ENCODE measurements at places on chromosomes 5 and 9.

DNA sequence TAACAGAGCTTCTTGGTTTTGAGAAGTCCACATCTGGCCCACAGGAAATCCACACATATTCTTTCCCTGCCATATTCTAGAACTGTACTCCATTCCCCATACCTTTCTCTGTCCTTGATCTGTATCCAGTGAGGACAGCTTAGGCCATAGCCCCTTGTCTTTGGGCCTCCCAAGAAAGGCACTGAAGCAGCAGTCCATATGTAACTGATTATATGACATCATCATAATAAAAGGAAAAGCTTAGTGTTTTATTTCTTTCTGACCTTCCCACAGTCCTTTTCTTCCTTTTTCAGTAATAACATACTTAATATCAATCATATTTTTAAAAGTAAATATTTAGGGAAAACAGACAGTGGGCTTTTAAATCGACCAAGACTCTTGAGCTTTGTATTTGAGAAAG is 222.0 kb downstream of the EDIL3 start:
- no peak for DNase-seq

DNA sequence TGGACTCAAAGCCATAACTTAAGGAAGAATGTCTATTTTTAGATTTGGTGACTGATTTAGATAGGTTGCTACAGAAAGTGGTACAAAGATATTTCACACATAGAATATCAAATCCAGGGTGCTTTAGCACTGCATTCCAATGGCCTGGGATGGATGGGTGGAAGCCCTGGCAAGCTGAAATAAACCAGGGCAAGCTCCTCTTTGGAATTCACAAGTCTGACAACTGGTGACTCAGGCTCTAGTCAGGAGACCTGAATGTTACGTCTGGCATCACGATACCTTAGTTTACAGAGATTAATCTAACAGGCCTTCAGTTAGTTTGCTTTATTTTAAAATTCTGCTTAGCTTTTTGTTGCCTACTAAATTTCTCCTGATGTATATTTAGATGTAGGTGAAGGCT is 144.0 kb downstream of the TMC1 start:
- DNase-seq = no peak

- no peak for DNase-seq
These were observed 75.2 kb downstream of the FCHO2 start for GRCh38 chr5:73030995-73031394.

- DNase-seq = no peak
These were observed 119.8 kb downstream of the SSBP2 start for GRCh38 chr5:81631124-81631523.

- DNase-seq = no peak
These were observed 54.4 kb downstream of the ENTREP1 start for GRCh38 chr9:69379270-69379982.

GRCh38 chr5:133469846-133470245 is 142.5 kb downstream of the FSTL4 start:
- DNase-seq = no peak

GRCh38 chr5:173103411-173103810 is 40.9 kb upstream of the BNIP1 start:
- no peak for DNase-seq

- no peak for DNase-seq
These were observed 20.0 kb downstream of the RNF44 start for GRCh38 chr5:176517053-176517661.

DNA sequence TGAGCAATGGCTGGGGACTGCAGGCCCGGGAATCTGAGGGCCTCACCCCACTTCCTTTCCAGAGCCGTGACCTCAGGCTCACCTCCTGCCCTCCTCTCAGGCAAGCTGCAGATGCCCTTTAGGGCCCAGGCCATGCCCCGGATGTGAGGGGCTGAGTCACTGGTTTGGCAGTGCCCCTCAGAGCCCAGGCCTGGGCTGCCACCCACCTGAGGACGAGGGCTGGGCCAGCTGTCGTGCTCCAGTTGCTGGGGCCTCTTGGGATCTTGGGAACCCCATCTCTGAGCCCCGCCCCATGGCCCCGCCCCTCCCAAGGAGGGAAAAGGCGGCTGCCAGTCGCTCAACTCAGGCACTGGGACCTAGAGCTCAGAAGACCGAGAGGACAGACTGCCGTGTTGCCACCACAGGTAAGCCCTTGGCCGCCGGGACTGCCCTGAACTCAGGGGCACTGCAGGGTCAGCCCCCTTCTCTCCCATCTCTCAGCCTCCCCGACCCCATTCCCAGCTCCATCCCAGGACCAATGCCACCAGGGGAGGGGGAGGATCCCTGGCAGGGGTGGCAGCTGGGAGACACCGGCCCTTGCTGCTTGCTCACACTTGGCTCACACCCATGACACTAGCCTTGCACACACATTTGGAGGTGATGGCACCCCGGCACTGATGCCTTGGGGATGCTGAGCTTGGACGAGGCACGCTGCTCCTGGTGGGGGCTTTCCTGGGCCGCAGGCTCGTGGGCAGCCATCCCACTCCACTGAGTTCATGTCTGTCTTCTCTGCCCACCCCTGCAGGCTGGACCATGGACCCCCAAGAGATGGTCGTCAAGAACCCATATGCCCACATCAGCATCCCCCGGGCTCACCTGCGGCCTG is at the start of gene CYSRT1:
CYSRT1 (plus strand) TSS at position 345 of the 865 bp plus-strand sequence; CDS start at position 793, 448 bp downstream.
- no peak for DNase-seq

GRCh38 chr9:79817438-79818004 is 245.8 kb downstream of the TLE4 start:
- no peak for DNase-seq

DNA sequence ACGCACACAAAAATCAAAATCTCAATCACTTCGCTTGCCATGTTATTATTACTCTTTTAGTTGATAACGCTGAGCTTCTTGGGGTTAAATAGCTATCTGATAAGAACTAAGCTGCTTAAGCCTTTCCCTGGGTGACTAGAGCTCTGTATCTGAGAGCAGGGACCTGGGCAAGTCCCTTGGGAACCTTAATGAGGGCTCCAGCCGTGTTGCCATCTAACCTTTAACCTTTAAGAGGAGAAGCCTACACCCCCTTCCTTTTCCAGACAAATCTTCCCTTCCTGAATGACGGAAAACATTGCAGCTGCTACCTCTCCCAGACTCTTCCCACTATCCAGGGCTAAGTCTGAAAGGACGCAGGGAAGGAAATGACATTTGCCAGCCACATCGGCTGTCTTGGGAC is 216.5 kb upstream of the RAI14 start:
- DNase-seq = no peak

GRCh38 chr9:14650596-14650995 is 42.6 kb downstream of the ZDHHC21 start:
- DNase-seq = no peak

DNA sequence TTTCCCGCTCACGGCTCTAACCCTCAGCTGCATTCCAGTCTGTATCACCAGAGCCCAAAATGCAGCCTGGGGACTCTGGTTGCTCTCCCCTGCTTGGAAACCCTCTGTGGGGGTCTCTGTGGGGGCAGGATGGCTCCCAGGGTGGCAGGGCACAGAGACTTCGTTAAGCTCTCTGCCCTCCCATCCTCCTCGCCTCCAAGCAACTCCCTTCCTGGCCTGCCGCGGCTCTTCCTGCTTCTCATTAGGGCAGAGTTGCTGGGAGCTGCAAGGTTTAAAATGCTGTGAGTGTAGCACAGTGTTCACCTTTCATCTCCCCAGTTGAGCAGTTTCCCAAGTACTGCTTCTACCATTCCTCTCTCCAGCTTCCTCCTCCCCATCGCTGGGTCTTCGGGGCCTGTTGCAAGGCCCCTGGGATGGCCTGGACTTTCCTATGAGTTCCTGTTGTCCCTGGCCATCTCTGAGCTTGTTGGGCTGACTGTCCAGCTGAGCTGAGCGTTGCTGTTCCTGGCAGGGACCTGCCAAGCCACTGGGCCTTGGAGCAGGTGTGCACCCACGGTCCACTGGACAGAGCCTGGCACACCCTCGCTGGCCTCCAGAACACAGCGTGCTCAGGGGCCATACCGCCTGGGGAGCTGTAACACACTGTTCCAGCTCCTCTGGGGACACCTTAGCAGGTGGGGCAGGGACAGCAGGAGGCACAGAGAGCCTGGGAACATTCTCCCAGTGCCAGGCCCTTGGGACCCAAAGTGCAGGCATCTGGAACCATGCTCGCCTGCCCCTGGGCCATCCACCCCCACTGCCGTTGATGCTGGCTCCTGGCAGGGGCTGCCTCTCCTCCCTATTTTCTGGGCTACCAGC is 188.4 kb downstream of the C9orf50 start:
- no peak for DNase-seq

DNA sequence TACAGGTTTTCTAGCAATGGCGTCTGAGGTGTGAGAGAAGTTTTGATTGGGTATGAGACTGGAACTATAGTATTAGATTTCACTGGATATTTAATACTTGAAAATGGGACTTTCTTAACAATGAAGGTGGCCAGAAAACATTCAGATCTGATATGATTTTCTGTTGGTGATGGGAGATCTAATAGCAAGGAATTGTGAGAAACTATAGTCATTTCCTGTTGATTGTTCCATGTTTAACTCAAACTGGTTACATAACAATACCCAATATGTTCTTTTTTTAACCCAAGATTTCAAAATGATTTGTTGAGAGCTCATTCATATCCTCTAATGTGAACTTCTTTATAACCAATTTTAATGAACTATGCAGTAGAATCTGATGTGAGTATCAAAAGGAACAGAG is 793.2 kb upstream of the RGMB start:
- no peak for DNase-seq

DNA sequence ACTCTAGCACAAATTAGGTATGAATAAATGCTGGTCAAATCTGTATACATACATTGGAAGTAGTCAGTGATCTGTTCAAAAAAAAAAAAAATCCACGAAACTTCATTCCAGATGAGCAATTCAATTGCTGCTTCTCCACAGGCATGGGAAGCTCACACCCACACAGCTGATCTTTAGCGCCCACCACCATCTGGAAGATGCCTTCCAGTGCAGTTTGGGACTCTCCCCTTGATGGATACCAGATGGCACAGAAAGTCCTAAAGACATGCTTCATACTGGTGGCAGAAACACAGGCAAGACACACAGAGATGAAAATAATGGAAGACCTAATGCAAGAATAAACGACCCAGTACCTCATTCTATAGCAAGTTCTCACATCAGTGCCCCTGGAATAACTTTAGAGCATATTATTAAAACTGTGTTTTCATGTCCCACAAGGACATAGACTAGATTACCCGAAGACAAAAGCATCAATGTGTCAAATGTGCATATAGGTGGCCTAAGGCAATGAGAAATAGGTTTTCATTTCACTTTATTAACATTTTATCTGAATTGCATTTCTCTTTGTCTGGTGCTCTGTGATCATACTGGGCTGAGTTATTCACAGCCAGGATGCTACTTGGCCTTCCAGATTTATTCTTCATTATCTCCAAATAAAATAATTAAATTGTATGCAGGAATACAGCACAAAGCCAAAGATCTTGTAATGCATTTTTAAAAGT is 135.4 kb upstream of the TAS2R1 start:
- no peak for DNase-seq

GRCh38 chr9:121718501-121718900 is 67.1 kb downstream of the DAB2IP start:
- DNase-seq = no peak
